ENCODE measurements at places on chromosomes 6 and 20.

GRCh38 chr20:23205611-23206041 lies 119.5 kb upstream of the CD93 start:
- no peak for DNase-seq

GRCh38 chr6:9225441-9225871 lies 790.1 kb upstream of the SLC35B3 start:
- no peak for DNase-seq

DNA sequence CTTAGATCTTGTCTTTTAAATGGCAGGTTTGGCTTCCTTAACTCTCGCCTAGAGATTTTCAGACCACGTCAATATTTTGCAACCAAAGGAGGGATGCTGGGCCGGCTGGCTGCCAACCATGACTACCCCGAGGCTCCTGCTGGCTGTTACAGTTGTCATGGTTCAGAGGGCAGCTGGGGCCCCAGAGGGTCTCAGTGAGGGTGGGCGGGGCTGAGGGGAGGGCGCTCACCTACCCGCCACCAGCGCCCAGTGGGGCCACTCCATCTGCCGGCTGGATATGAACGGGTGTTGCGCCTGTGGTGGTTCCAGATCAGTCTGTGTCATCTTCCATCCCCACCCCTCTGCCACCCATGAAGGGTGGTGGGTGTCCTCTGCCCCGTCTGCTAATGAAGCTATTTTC lies 12.3 kb downstream of the GPR31 start:
- DNase-seq, result no peak

GRCh38 chr6:3750317-3751076 lies 1.0 kb downstream of the PXDC1 start:
- DNase-seq, result no peak

- no peak for DNase-seq
These were observed 8.3 kb upstream of the MRPS18A start for GRCh38 chr6:43695967-43696291.

- DNase-seq, result no peak
These were observed 293.5 kb downstream of the PRL start for GRCh38 chr6:22003287-22003686.

GRCh38 chr20:32435449-32436107 lies 77.4 kb downstream of the ASXL1 start:
- DNase-seq, result no peak

- DNase-seq, result no peak
These were observed 245.4 kb upstream of the PREP start for GRCh38 chr6:105648276-105648675.

GRCh38 chr6:33850296-33850695 lies 46.5 kb upstream of the MLN start:
- no peak for DNase-seq

GRCh38 chr6:157054531-157054979 lies 268.8 kb downstream of the TMEM242 start:
- DNase-seq, result no peak

DNA sequence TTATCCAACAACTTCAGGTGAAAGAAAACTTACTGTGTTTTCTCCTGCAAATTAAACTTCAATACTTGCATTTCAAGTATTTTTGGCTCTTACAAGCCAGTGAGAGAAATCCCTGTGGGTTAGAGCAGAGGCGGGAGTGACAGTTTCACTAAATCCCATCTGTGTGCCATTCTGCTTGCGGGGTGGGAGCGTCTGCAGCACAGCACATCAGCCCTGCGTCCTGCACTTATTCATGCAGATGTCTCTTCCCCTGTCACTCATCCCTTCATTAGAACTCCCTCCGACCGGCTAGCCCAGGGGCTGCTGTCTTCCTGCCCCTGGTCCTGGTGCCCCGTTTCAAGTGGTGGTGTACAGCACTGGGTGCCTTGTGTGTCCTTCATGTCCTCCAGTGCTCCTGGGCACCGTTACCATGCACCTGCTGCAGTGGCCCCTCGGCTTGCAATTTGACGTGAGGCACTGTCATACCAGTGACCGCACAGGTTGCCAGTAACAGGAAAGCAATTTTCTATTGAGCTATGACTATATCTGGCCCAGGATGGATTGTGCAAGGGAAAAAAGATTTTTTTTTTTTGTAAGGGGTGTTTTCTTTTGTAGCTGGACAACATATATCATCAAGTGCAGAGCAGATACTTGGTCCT lies 59.4 kb downstream of the INSM1 start:
- no peak for DNase-seq

DNA sequence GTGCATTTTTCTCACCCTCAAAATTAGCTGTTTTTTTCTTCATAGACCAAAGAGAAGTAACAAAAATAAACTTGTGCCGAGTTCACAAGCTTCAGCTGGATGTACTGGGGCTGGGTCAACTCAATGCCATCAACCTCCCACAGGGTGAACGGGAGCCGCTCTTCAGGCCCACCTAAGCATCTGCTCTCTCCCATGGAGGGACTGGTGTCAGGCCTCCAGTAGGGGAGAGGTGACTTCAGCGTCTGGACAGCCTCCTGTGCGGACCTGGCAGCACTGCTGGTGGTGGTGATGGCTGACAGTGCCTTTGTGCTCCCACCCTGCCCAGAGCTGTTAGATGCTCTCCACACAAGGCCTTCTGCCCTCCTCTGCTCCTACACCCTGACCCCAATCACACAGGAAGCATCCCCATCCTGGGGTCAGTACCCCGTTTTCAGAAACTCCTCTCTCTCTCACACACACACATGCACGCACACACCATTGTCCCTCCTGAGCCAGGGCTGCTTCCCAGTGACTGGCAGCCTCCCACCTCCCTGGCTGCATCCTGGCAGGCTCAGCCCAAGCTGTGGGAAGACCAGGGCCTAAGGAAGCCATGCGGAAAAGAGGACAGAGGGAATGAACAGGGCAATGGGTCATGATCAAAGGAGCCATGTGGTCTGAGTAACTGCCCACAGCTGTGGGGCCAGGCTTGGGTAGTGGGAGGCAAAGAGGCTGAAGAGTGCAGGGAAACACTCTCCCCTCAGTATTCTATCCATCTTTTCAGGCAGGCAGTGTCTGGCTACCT lies 17.7 kb downstream of the CST8 start:
- DNase-seq, result no peak

DNA sequence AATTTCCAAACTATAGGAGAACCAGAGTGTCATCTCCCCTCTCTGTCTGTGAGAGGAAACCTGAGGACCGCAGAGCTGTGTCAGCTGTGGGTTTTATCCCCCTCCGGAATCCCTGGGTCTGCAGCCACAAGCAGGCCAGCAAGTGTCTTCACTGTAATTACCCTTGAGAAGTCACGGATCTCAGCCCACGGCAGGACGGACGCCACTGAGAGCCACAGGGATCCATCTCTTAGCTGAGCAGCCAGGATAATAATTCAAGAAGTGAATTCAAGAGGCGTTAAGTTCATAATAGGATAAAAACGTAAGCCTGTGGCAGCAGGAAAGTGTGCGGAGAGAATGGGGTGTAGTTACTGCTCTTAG lies 37.0 kb downstream of the DLL1 start:
- no peak for DNase-seq

- DNase-seq, result no peak
These were observed 343.6 kb downstream of the FRK start for GRCh38 chr6:115717062-115717461.

DNA sequence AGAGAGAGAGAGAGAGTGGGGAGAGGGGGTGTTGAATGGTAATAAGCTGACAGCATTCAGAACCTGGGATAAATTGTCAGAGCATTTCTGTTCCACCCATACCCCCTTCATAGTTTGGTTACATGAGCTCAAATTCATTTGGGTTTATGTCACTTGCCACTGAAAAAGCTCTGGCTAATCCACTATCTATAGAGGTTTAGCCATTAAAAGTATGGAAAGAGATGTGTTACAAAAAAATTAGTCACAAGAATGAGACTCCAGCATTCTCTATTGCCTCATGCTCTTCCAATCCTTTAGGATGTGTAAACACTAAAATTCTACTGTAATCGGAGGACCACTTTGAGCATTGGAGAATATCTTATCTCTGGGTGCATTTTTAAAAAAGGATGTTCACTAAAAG lies 297.6 kb upstream of the TCF21 start:
- no peak for DNase-seq

DNA sequence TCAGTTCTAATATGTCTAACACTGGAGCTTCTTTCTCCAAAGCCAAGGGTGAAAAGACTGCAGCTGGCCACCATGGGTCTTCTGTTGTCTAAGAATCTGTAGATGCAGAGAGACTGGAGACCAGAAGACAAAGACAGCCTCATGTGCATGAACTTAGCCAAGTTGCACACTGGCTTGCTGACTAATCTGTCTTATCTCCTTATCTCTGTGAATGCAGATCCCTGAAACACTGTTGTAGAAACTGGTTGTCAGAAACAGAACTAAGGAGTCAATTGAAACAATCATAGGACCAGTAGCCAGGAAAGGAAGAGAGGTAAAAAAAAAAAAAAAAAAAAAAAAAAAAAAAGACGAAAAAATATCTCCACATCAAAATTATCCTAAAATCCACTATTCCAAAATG lies 109.7 kb downstream of the BFSP1 start:
- DNase-seq, result no peak

GRCh38 chr6:125097186-125097585 lies 56.4 kb upstream of the TPD52L1 start:
- no peak for DNase-seq

DNA sequence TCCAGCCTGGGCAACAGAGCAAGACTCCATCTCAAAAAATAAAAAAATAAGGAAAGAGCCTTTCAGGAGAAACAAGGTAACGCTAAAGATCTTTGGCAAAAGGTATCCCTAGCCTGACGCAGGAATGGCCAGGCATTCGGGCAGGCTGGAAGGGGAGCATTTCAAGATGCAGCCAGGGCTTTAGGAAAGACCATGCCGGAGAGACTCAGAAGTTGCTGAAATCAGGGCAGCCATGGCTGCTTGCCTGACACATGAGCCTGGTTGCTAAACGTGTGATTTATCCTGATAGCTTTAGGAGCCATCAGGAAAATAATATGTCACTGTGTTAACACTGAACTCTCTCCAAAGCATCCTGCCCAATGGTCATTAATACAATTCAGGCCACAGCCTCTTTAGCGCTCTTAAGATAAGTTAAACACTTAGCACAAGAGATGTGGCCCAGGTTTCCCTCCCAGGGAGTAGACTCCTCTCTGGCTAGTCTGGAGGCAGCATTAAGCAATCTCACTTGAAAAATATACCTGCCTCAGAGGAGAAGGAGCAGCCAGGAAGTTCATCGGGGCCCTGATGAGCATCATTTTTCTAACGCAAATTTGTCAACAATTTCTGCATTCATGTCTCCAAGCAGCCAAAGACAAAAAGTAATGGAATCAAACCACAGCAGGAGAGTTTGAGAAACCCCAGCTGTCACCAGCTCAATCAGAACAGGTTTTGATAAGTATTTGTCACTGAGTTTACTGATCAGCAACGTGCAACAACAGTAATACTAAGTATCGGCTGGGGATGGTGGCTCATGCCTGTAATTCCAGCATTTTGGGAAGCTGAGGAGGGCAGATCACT lies 200.0 kb downstream of the ZMYND8 start:
- no peak for DNase-seq

DNA sequence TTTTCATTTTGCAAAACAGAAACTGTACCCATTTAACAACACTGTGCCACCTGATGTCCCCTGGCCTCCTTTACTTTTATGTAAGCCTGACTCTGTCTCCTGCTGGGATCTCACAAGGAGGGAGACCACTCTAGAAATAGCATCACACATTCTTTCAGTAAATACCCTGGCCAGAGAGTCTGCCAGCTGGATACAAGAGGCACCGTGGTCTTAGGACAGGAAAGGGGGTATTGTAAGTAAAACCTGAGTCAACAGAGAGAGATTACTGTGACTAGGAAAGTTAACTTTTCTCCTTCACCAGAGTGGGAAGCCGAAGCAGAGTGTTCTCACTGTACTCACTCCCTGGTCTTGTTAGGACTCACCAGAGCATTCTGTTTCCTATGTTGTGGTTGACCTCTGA lies 27.8 kb downstream of the CMTR1 start:
- no peak for DNase-seq

Measured in hematopoietic multipotent progenitor cell treated with erythropoietin and hydrocortisone succinate and interleukin-3 and kit ligand, for 15 days (in vitro differentiated cells).